ENCODE measurements at places on chromosomes 4 and X. TPM values are rescaled to one million over a fixed set of nuclear protein-coding genes. Genes with fewer than 3 reads are reported as not detected.
A peak's percentile ranks its signal among the peaks of the same experiment; 100 is the strongest.

RHOXF1 gene
- not detected for total RNA-seq

ADH1B gene
- total RNA-seq, result not detected

RASSF6 gene
- total RNA-seq, result not detected

SLC2A9 gene
- total RNA-seq, result 1.2 TPM

TNIP3 gene
- 3.2 TPM for total RNA-seq

EREG gene
- 0.07 TPM for total RNA-seq

HSD17B10 gene
- total RNA-seq, result 86.3 TPM

PNMA3 gene
- 3.3 TPM for total RNA-seq

CXorf65 gene
- 7.5 TPM for total RNA-seq

APLN gene
- not detected for total RNA-seq

ZNF674 gene
- total RNA-seq, result 2.3 TPM

DNA sequence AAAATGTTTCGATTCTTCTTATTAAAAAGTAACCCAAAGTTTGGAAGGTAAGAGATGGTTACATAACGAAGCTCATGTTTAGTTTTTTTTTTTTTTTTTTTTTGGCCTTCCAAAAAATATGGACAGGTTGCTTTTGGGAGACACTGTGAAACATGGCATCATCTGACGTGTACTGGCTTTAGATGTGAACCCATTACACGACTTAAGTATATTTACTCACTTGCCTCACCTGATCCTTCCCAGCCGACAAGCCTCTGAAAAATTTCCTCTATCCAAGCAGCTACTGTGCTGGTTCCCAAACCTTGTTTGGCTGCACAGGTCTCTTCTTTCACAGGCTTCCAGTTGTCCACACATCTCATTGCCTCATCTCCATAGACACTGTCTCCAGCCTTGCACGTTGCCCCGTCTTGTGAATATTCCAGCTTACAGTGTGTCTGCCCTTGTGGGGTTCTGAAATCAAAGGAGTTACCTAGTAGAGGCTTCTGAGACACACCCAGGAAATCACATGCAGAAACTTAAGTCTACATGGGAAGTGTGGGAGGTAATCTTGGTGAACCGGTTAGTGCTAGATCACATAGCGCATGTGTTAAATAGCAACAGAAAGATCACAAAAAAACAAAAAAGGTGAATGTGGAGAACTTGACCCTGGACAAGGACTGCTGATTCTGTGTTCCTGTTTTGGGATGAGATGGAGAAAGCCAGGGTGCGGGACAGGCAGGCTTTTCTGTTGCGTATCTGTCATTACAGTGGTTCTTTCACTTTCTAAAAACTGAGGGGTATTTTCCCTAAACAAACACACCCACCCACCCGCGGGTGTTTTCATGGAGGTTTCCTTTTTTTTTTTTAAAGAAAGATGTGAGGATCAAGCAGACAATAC lies 328.6 kb downstream of the ARHGAP10 start:
- DNase-seq, result peak; percentile 4

DNA sequence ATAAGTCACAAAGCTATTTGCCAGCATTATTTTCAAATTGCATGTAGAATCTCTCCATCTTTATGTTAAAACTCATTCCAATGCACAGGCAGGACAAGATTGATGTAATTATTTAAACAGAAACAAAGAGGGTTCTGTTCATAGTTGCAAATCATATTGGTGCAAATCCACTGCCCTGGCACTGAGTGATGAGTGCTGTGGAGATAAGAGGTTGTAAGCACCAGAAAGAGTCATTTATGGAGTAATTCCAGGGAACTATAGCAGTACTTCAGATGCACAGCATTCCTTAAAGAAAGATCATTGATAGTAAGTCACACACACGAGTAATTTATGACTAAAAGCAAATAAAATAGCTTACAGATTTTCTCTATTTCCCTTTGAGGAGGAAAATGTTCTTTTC lies 337.7 kb upstream of the CTSO start:
- no peak for DNase-seq

- peak; percentile 12 for DNase-seq
Measured at GRCh38 chr4:123443401-123444289, 47.0 kb downstream of the SPRY1 start.

DNA sequence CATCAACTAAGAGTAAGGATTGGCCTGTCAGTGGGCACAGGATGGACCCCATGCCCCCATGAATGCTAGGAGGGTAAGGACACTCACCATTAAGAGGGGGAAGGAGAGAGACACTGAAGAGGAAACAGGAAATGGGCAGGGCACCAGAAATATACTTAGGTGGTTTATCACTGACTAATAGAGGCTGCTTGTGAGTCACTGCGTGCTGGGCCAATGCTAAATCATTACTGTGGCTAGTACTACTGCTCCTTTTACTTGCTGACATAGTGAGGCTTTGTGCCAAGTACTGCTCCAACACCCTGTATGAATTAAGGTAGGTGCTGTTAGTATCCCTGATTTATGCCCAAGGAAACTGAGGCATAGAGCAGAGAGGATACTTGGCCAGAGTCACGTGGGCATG lies 130.4 kb upstream of the FRMPD4 start:
- DNase-seq, result no peak

- DNase-seq, result no peak
Measured at GRCh38 chrX:10502961-10503360, 117.4 kb downstream of the MID1 start.

GRCh38 chr4:121534187-121534586 lies 153.4 kb upstream of the QRFPR start:
- DNase-seq, result no peak

- DNase-seq, result no peak
Measured at GRCh38 chrX:19389227-19389845, 45.6 kb downstream of the PDHA1 start.

- DNase-seq, result no peak
Measured at GRCh38 chrX:105765691-105766090, 56.6 kb upstream of the NRK start.

GRCh38 chrX:10697616-10698317 lies 77.4 kb upstream of the MID1 start:
- no peak for DNase-seq

- DNase-seq, result no peak
Measured at GRCh38 chr4:88158038-88158488, 376 bp downstream of the ABCG2 start.

DNA sequence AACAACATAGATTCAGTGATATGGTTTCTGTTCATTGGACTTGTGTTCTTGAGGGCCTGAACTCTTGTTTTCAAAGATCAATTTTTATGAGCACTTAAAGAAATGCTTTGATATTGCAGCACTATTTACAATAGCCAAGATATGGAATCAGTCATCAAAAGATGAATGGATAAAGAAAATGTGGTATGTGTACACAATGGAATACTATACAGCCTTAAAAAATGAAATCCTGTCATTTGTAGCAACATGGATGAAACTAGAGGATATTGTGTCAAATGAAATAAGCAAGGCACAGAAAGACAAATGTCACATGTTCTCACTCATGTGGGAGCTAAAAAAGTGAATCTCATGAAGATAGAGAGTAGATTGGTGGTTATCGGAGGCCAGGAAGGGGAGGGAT lies 21.9 kb downstream of the RNF128 start:
- DNase-seq, result no peak

- DNase-seq, result no peak
Measured at GRCh38 chrX:11341274-11342201, 48.3 kb downstream of the AMELX start.

DNA sequence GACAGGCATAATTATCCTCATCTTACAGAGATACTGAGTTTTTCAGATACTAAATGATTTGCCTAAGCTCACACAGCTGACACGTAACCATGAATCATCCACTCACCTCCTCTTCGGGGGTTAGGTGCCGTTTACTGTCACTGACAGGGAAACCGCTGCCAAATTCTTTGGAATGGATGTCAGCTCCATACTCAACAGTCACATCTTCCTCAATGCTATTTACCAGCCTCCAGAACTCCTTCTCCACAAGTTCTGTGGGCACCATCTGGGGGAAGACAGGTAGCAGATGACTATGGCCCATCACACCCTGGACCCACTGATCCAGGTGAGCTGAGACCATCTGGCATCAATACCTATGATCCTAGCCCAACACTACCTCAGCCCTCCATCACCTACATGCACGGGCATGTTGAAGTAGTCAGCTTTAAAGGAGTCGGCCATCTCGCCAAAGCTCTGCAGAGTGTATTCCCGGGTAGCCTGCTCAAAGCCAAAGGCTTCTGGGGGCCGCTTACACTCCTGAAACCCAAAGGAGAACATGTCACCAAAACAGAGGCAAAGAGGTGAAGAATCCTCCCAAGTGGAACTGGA lies 13.5 kb downstream of the KDM5C start:
- DNase-seq, result no peak

GRCh38 chr4:37437163-37437562 lies 192.6 kb downstream of the NWD2 start:
- DNase-seq, result no peak

DNA sequence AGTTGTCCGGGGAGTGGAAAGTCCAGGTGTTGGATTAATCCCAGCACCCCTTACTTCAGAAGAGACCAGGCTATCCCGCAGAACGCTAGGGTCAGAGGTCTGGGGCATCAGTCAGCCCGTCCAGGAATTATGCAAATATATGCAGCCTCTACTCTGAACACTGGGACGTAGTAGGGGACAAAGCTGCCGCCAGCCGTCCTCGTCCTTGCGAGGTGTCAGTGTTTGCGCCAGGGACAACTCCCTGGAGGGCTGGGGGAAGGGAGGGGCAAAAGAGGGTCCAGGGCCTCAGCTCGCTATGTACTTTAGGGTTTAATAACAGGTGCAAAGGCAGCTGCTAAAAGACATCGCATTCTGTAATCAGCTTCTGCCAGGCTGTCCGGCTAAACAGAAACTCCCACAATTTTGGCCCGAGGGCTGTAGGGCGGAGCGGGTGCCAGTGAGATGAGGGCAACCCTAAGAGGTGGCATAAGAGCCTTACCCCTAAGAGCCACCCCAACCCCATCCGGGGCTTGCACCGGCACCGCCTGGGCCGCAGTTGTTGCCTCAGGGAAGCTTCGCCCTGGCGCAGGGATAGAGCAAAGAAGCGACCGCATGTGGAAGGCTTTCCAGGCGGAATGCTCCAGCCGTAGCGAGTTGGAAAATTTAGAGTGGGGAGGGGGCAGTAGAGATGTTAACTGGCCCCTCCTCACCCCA lies 8.4 kb downstream of the HAND2 start:
- peak; percentile 26 for DNase-seq

GRCh38 chr4:181438641-181439040 lies 804.6 kb upstream of the TENM3 start:
- DNase-seq, result no peak

DNA sequence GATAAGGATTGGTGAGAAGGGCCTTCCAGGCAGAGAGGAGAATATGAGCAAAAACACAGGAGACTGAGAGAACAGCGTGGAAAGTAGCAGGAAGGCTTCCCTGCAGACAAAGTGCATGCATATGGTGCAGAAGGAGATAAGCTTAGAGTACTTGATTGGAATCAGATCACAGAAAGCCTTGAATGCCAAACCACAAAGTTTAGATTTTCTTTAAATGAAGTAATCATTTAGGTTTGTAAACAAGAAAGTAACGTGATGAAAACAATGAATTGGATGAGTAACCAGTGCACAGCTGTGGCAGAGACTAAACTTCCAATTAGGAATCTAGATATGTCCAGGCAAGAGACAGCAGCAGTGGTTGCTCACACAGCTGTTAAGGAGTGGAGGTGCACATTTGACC lies 83.8 kb upstream of the C1QTNF7 start:
- DNase-seq, result no peak

GRCh38 chr4:163663454-163664225 lies 169.2 kb downstream of the TMA16 start:
- no peak for DNase-seq

DNA sequence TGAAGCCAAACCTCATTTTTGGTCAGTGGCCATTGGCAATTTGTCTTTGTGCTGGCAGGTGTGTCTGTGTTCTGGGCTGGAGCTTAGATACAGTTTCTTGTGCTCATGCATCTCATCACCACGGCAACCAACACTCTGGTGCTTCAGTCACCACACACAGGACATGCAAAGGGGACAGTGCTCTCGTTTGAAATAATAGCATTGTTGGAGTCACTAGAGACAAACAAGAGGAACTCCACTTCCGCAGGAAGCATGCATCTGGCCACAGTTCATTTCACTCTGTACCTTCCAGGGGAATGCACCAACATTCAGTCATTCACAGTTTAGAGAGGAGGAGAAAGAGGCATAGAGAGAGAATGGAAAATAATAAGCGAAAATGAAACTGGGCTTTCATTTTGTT lies 267.4 kb downstream of the ANK2 start:
- no peak for DNase-seq

DNA sequence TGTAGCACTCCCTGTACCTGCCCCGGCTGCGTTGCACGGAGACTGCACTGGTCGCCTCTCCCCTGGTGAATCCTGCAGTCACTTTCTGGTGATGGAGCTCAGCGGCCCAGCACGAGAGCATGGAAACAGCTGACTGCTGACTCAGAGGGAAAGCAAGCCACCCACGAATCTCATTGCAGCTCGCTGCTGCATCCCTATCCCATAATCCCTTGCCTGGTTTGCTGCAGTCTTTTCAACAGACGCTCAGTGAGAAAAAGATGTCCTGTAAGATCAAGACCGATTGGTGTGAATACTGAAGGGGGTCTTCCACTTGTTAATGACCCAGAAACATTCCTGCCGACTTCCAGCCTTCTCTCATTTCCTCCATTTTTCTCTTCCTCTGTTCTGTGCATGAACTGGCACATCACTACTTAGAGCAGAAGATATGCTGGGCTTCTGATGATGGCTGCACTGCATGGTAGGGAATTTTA lies 52.9 kb downstream of the TRIM2 start:
- DNase-seq, result no peak

GRCh38 chr4:167854881-167855280 lies 237.5 kb upstream of the ANXA10 start:
- DNase-seq, result no peak

DNA sequence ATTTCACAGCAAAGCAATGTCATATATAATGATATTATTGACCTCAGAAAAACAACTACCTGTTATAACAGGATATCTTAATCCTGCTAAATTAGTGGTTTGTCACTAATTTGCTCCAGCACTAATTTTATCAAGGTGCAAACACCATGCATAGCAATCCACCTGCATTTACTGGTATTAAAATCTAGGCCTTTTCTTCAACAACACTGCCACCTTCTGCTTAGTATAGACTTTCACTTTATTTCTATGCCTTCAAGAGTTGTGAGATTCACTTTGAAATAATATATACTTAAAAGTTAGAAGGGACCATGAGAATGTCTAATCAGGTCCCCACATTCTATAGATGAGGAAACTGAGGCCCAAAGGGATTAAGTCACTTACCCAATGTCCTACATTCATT lies 82.1 kb upstream of the IQCM start:
- DNase-seq, result no peak

DNA sequence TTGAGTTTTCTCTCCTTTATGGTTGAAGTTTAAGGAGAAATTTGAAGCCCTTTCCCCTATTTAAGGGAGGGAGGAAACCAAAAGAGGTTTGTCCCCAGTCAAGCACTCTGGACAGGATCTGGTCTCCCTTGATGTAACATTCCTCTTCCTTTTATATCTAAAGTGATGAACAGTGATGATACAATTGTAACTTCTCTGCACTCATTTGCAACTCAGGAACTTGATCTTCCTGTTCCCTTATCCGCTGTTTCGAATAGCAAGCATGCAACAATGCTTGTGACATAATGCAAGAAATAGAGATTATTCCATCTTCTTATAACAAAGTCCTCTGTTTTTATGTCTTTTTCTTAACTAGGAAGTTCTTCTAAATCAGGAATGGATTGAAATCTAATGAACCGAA lies 18.3 kb downstream of the ALPK1 start:
- DNase-seq, result no peak

Measured in activated naive CD4-positive, alpha-beta T cell treated with anti-CD3 and anti-CD28 coated beads, Interleukin-2, amount 50 U/mL, for 72 hours (primary cell).